ENCODE measurements at places on chromosomes 7 and 10.

DNA sequence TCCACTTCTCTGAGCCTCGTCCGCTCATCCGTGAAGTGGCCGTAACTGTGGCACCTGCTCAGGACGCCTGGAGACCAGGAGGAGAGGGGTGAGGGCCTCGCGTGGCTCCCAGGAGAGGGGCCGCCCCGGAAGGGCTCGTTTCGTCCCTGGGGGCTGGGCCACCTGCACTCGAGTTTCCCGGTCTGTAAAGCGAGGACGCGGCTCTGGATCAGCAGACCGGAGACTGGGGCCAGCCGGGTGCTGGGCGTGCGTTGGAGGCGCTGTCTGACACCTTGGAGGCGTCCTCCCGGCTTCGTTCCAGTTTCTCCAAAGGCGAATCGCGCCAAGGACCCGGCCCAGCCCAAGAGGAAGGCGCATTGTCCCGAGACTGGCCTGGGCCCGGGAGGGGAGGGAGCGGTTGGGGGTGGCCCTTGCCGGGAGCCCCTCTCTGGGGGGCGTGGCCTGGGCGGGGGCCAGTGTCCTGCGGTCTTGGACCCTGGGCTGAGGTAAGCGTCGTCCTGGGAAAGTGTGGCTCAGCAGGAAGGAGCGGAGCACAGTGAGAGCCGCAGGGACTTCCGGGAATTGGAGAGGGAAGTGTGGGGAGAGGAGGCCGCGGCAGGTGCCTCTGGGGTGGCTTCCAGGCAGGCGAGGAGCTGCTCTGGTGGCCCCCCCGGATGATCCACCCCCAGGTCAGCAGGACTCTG lies 89.6 kb downstream of the FOXL3 start:
- no peak for DNase-seq

DNA sequence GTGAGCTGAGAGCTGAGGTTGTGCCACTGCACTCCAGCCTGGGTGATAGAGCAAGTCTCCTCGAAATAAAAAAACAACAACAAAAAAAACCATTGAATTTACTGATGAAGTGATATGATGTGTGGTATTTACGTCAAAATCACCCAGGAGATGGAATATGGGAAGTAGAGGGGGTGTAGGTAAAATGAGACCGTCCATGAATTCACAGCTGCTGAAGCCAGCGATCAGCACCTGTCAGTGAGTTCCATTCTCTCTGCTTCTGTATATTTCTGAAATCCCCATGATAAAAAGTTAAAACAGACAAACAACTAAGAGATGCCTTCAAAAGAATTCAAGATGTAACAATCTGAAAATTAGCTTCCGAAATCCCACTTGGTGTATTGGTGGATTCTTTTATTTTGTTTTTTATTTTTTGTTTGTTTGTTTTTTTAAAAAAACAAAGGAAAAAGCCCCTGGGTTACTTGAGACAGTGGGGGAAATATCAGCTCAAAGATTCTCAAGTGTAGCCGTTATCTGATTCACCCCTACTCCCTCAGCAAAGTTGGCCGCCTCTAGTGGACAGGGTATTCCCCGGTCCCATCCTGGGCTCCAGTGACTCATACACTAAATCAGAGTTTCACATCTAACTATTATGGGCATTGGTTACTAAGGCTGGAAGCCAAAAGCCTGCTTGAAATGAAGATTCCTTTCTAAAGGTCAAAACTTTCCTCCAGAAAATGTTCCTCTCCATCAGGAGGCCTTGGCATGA lies 76.4 kb downstream of the MAP3K8 start:
- no peak for DNase-seq

DNA sequence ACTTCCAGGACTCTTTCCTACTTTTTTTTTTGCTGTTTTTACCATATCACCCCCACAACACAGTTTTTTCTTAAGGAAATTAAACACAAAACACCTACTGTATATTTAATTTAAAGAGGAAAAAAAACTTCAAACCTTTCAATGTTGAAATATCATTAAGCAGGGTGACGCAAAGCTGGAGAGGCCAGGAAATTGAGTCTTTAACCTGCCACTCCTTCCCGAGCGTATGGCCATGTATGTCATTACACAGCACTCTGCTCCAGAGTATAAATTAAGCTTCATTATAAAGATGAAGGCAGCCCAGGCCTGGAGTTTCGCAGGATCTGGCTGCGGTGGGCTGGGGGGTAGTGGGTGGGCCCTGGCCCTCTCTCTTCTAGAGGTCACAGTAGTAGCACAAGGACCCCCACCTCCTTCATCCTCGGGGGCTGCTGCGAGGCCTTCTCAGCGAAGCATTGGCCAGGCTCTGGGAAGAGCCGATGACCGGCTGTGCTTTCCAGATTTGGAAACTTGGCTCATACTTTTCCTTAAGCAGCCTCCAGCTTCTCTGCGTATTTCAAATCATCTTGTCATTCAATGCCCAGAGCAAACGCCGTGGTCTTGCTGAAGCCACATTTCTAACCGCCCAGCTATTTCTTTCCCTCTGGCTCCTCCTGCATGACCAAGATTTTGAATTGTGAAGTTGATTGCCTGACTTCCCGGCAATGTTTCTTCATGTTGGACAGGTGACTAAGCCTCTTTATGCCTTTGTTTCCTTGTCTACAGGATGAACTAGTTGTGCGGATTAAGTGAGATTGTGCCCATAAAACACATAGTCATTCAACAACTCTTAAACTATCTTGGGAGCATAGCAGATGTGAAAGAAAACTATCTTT lies 765.1 kb downstream of the SUGCT start:
- no peak for DNase-seq

- DNase-seq: no peak
Measured at GRCh38 chr10:132345345-132345744, 13.4 kb downstream of the LRRC27 start.

DNA sequence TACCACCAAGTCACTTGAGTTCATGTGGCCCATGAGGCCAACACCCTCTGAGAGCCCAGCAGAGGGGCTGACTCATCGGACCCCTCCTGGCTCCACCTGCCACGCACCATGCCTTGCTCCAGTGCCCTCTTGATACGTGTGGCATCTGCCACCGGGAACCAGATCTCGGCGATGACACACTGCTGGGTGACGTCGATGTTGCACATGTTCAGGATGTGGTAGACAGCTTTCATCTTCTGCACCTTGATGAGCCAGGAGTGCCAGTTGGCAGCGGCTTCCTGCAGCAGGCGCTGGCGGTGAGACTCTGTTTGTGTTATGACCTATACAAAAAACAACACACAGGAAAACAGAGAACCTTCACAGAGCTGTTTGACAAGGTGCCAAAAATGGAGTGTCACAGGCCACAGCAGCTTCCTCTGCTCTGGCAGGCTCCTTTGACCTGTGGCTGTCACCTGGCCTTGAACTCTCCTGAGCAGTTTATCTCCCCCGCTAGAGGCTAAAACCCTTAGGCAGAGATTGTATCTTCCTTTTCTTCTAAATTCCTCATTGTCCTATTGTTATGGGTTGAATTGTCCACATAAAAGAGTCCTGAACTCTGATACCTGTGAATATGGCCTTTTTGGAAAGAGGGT lies 45.2 kb upstream of the TMEM213 start:
- DNase-seq: peak; percentile 85

DNA sequence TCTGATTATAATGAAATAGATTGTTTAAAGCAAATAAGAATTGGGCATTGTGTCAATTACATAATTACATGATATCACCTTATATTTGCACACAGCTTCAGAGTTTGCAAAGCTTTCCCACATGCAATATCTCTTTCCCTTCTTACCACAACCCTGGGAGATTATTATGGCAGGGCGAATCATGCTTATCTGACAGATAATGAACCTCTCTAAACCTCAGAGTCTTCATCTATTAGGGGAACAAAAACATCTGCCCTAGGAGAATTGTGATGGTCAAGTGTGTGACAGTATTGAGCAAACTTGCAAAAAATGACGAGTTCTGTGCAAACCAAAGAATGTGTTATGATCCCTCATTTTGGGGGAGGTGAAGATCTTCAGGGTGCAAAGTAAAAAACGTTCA lies 90.0 kb downstream of the MYOF start:
- DNase-seq: no peak

DNA sequence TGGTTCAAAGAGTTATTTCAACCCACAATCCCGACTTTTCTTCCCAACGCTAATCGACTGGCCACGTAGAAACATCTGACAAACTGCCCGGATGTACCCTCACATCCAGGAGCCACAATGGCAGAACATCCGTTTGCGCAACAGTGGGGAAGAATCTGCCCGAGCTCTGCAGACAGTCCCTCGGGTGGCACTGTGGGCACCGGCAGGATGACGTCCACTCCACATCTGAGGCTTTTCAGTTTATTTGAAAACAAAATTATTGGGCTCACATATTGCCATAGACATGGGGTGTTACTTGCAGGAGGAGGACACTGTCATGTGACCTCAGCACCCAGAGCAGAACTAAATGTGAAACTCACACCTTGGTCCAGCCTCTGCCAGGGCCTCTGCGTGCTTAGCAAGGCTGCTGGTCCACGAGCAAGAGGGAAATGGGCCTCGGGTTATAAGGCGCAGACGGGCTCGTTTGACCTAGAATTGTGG lies 84.1 kb downstream of the MKI67 start:
- no peak for DNase-seq
